ENCODE measurements at places on chromosomes 5 and 9.

GRCh38 chr5:122788996-122789395, 14.1 kb downstream of the SNX2 start:
- DNase-seq, result no peak

DNA sequence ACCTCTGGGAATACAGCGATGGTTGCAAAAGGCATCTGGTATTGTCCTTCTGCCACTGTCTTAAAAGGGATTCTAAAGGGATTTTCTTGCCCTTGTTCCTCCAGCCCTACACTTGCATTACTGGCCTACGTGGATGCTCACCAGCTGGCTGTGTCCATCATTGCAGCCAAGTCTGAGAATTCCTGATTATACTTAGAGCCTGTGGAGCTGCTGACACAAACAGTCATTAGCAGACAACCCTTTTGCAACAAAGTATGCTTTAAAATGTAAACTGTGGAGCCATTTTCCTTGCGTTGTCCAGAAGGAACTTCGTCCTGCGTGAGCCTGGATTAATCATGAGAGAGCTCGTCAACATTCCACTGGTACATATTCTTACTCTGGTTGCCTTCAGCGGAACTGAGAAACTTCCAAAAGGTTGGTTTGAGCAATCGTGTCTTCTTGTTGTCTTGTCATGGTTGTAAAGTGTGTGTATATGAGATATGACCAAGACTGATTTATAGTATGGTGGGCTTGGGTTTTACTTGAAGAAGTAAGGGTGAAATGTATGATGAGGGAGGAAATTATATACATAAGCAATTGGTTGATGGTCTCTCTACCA, at the start of gene MUSK:
MUSK (plus strand) TSS at position 222 of the 598 bp plus-strand sequence; CDS start at position 336, 114 bp downstream.
- DNase-seq, result no peak

- no peak for DNase-seq
Observed at GRCh38 chr9:101265261-101265660, 119.5 kb downstream of the BAAT start.

DNA sequence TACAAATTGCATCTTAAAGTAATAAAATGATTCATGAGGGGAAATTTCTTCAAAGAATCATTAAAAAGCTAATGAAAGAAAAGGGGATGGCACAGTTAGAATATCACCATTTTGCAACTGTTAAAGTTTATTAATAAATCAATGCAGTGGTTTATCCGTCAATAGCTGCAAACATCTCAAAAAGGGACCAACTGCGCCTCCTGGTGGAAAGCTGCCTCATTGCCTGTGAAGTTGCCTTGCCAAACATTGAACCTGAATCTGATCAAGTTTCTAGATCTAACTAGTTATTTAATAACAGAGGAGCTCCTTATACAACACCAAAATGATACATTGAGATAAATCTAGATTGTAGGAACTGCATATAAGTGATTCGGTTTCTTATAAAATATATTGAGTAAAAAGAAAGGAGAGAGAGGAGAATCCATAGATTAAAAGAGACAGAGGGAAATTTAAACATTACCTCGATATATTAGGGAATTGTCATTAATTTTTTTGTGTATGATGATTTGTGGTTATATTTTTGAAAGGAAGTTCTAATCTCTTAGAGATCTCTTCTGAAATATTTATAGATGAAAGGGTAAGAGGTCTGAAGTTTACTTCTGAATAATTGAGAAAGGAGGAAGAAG, 6.9 kb upstream of the NDUFB6 start:
- DNase-seq, result peak; percentile 48

DNA sequence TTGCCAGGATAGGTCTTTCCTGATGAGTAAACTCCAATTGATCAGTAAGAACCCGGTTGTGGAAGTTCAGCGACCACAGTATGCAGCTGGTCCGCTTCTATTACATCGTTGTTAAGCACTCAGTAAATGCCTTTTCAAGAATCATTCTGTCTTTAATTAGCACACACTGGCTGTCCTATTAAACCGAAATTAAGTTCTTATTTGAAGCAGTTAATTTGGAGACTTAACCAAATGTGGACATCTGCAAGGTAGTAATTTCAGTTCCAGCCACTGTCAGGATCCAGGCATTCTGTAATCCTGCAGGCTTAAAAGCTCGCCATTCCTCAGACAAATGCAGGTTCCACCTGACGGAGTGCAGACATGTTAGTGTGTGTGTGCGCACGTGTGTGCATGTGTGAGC, 254.6 kb downstream of the IRX2 start:
- no peak for DNase-seq

DNA sequence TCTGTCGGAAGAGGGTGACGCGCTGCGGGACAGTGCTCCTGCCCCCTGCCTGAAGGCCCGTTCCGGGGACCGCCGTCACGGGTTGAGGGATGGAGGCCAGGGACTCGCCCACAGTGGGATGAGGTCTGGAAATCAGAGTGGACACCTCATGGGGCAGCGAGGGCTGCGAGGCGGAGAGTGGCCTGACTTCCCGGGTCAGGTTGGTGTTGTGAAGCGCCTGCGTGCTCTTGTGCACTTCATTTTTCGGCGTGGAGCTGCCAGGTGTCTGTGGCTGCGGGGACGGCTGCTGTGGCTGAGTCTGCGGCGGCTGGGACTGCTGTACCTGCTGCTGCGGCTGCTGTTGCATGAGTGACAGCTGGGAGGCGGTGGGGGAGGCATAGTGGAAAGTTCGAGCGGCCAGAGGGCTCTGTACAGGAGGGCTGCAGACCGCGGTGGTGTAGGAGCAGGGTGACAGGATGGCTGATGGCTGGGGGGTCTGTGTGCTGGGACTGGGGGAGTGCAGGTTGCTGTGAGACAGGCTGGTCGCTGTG, 434.1 kb downstream of the HCN1 start:
- no peak for DNase-seq

GRCh38 chr9:126403397-126403796, 76.8 kb downstream of the MVB12B start:
- no peak for DNase-seq

All from HCT116 (cell line).